Stimulated activated CD8-positive, alpha-beta memory T cell treated with anti-CD3 and anti-CD28 coated beads, Interleukin-7, amount 100 ng/mL, for 48 hours (primary cell): ENCODE measurements at places on chromosomes 16 and 17.
A peak's percentile ranks its signal among the peaks of the same experiment; 100 is the strongest.

GRCh38 chr16:66389256-66390176 lies 23.0 kb downstream of the CDH5 start:
- DNase-seq, result no peak

DNA sequence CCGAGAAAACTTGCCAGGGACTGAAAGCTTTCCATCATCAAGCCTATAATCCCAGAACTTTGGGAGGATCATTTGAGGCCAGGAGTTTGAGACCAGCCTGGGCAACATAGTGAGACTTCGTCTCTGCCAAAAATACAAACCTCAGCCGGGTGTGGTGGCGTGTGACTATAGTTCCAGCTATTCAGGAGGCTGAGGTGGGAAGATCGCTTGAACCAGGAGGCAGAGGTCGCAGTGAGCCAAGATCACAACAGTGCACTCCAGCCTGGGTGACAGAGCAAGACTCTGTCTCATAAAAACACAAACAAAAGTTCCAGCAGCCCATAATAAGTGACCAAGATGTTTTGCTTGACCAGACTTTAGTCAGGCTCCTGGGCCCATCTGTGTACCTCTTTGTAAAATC lies 1.9 kb downstream of the MEAK7 start:
- DNase-seq, result no peak

GRCh38 chr17:58576679-58577367 lies 62.4 kb upstream of the MTMR4 start:
- no peak for DNase-seq

GRCh38 chr16:55376045-55376444 lies 52.0 kb downstream of the IRX6 start:
- no peak for DNase-seq

- DNase-seq, result no peak
Measured at GRCh38 chr16:85125570-85126393, 13.5 kb upstream of the CIBAR2 start.

GRCh38 chr17:8522577-8522976 lies 86.9 kb downstream of the NDEL1 start:
- no peak for DNase-seq

- no peak for DNase-seq
Measured at GRCh38 chr17:83007504-83008185, 71.8 kb upstream of the METRNL start.

DNA sequence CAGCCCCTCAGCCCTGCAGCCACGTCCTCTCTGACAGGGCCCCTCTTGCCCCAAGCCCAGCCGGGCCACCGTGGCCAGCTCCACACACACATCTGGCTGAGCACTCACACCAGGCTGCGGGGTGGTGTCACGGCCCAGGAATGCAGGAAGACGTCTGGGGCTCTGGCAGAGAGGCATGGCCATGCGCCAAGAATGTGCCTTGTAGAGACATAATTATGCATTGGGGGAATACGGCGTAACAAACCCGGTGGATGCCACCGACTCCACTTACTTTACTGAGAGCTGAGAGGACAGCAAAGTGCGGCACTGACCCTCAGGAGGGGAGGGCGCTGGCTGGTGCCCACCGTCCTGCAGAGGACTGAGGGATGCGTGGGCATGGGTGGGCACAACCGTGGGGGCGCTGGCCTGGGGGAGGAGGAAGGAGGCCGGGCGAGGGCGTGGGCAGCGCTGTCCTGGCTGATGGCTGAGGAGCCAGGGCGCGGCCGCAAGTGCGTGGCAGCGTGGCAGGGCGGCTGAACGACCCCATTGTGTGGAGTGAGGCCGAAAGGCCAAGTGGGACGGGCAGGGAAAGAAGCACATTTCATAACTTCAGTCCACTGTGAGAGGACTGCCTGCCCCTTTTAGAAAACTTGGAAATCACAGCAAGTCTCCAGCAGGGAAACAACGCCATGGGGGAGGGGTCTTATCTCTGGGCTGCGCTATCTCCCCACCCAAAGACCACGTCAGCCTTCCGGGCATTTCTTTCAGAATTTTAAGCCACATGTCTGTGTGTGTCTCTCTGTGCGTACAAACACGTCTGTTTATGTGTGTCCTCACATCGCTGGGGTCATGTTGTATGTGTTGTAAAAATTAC lies 30.6 kb downstream of the METRNL start:
- DNase-seq, result no peak

DNA sequence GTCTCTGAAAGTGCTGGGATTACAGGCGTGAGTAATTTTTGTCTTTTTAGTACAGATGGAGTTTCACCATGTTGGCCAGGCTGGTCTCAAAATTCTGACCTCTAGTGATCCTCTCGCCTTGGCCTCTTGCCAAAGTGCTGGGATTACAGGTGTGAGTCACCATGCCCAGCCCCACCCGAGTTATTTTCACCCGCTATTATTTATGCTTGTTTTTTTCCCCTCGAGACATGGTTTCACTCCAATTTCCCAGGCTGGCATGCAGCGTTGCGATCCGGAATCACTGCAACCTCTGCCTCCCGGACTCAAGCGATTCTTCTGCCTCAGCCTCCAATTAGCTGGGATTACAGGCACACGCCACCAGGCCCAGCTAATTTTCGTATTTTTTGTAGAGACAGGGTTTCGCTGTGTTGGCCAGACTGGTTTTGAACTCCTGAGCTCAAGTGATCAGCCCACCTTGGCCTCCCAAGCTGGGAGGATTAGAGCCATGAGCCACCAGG lies 9.2 kb downstream of the RPL23 start:
- DNase-seq, result no peak

- DNase-seq, result peak; percentile 18
Measured at GRCh38 chr17:27878776-27879562, 14.2 kb downstream of the LYRM9 start.

GRCh38 chr17:17200311-17200710 lies 5.8 kb downstream of the PLD6 start:
- DNase-seq, result no peak

- no peak for DNase-seq
Measured at GRCh38 chr17:80154166-80154565, 7.2 kb upstream of the EIF4A3 start.

DNA sequence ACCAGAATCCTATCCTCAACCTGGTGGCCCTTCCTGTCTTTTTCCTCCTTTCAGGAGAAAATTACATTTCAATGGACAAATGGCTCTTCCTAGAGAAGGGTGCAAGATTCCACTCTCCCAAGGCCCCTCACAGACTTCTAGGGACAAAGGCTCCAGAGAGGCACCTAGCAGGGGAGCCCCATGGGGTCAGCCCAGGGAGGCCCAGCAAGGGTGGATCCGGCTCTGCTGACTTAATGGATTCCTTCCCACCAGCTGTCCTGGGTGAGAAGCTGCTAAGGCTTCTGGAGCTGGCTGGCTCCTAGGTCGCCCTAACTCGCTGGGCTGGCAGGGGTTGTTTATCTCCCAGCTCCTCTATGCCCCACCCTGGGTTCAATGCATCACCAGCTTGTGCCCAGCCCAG lies 152.4 kb downstream of the ZNF423 start:
- DNase-seq, result no peak

DNA sequence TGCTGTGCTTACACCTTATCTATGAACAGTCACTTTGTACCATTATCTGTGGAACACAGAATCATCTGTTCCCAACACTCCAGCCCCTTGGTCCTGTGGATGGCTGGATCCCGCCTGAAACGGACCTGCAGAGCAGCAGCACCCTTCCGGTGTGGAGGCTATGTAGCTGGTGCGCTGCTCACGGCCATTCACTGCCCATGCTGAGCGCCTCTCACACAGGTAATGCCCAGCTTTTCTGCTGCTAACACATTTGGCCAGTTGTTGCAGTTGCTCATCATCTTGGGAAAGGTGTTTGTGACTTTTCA lies 11.4 kb upstream of the PLK1 start:
- no peak for DNase-seq

- no peak for DNase-seq
Measured at GRCh38 chr17:57328109-57328882, 72.0 kb downstream of the MSI2 start.

DNA sequence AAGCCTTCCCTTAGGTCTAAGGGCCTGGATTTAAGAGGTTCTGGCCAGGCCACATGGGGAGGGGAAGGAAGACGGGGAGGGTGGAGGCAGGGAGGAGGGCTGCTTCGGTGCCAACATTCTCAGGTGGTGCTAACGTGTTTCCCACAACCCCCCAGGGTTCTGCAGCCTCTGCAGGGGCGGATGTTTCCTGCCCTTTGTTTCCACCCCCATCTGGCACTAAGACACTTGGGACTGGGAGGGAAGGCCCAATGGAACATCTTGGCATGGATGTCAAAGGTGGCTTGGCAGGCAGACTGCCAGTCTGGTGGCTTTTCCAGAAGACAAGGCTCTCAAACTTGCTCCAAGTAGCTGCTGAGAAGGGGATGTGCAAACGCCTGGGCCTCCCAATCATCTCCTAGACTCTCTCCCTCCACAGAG lies 12.7 kb downstream of the HIC1 start:
- DNase-seq, result no peak

GRCh38 chr16:86320237-86320595 lies 190.1 kb upstream of the FOXF1 start:
- no peak for DNase-seq

GRCh38 chr17:12302711-12303110 lies 282.0 kb downstream of the MAP2K4 start:
- no peak for DNase-seq

- no peak for DNase-seq
Measured at GRCh38 chr17:80878876-80879722, 112.5 kb upstream of the CHMP6 start.

DNA sequence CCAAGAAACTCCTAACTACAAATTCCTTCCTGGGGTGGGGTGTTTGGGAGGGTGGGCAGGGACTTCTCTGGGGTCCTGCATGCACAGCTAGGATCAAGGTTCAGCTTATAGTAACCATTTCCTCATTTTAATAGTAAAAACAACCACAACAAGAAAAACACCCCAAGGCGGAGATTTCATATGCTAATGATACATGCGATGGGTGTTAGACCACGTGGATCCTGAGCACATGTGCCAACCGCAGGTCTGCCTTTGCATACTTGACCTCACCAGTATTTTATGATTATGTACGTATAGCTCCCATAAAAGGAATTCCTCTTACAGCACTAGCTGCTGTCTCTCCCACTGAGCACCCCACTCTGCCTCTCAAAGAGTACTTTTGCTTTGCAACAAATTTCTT lies 1.9 kb downstream of the KRTAP4-11 start:
- DNase-seq, result no peak

GRCh38 chr17:82497483-82498405 lies 21.8 kb upstream of the FOXK2 start:
- no peak for DNase-seq

GRCh38 chr16:17803625-17804410 lies 333.1 kb upstream of the XYLT1 start:
- DNase-seq, result no peak

- DNase-seq, result no peak
Measured at GRCh38 chr17:43719578-43719977, 39.0 kb downstream of the SOST start.

DNA sequence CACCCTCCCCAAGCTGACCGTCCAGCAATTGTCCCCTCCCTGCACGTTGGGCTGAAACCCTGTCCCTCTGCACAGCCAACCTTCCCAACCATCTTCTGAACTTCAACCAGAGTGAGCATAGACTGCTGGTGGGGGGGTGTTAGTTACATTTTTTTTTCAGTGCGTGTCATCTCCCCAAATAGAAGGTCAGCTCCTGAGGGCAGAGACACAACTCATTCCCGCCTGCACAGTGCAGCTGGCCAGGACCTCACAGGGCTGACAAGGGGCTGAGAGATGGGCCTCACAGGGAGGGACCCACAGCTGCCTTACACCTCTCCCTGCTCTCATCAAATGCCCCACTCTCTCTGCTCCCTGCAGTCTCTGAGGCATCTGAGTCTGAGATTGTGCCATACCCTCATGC lies 8.4 kb downstream of the SRL start:
- no peak for DNase-seq

DNA sequence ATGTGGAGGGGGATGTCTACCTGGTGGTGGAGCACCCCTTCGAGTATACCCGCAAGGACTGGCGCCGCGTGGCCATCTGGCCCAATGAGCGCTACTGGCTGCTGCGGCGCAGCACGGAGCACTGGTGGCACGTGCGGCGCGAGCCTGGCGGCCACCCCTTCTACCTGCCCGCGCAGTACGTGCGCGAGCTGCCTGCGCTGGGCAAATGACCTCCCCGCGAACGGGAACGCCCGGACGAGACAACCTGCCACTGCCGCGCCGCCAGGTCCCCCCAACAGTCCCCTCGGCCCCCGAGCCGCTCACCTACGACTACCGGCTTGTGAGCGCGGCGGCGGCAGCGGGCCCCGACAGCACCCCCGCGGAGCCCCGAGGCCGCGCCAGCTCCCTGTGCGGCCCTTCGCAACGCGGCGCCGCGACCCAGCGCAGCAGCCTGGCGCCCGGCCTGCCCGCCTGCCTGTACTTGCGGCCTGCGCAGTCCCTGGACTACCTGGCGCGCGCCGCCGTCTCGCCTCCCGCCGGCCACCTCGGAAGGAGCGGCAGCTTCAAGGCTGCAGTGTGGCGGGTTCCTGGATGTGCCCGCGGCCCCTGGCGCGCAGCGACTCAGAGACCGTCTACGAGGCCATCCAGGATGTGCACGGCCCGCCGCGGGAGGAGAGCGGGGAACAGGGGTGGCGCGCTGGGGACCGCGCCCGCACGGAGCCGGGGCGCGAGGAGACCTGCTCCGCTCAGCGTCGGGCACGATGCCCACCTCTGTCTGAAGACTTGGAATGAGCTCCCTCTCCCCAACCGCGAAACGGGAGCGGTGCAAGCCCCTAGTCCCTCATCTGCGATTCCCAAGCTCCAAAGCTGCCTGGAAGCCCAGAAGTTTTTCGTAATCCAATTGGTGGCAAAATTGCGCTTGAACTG lies 48.7 kb upstream of the AMZ2 start:
- no peak for DNase-seq

- no peak for DNase-seq
Measured at GRCh38 chr16:83911290-83911689, 12.4 kb downstream of the MLYCD start.

DNA sequence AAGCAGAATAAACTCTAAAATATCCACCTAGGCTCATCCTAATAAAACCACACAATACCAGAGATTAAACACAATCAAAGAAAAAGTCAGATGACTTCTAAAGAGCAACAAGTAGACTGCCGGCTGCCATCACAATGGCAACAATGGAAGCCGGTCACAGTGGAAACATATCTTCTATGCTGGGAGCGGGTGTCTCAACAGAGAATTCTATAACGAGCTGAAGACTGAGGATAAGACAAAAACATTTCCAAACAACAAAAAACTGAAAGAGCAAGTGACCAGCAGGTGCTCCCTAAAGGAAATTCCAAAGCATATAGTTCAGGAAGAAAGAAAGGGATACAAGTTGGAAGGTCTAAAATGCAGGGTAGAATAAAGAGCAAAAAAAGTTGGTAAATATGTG lies 8.9 kb downstream of the NSMCE1 start:
- DNase-seq, result no peak

GRCh38 chr17:17122781-17123483 lies 80.7 kb downstream of the MPRIP start:
- DNase-seq, result no peak

GRCh38 chr17:30084788-30085187 lies 31.8 kb upstream of the NSRP1 start:
- no peak for DNase-seq

DNA sequence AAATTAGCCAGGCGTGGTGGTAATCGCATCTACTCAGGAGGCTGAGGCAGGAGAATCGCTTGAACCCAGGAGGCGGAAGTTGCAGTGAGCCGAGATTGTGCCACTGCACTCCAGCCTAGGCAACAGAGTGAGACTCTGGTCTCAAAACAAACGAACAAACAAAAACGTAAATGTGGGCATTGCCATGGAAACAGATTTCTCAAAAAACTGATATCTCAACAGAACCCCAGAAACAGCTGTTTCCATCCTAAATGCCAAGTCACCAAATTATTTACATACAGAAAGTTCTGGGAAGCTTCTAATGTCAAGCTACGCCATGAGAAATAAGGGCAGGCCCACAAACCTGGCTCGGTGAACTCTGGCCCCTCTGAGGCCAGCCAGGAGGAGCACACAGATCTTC lies 16.0 kb upstream of the ZNF689 start:
- no peak for DNase-seq
